ENCODE measurements at places on chromosomes 6 and 20. TPM values are rescaled to one million over a fixed set of nuclear protein-coding genes. Genes with fewer than 3 reads are reported as not detected.

GRCh38 chr6:142874676-142875075 lies 70.3 kb downstream of the HIVEP2 start:
- H3K4me3 ChIP-seq, result no peak overlapping the region
- no peak for DNase-seq
- peak overlapping the region; percentile 75 for H3K27ac ChIP-seq
- no peaks in the 10 kb centered on the region for H3K27me3 ChIP-seq

DNA sequence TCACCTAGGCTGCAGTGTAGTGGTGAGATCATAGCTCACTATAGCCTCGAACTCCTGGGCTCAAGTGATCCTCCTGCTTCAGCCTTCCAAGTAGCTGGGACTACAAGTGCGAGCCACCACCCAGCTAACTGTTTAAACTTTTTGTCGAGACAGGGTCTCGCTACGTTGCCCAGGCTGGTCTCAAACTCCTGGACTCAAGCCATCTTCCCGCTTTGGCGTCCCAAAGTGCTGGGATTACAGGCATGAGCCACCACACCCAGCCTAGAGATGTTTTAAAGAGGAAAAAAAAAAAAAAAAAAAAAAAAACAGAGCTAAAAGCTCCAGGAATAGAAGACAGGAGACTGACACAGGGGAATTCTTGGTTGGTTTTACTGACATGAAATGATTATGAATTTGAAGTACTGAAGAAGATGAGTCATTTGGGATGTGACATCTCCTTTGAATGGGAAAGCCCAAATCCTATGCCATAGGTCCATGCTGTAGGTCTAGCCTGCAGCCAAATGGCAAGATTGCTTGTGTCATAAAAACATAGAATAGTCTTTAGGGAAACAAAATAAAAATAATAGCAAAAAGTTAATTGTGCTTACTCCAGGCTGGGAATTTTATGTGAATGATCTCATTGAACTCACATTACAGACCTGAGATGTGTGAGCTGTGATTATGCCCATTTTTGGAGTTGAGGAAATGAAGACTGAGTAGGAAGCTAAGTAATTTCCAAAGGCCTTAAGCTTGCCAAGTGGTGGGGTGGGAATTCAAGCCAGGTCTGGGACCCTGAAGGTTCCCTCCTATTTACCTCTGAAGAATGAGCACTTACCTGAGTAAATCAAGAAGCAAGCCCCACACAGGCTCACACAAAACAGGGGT lies 24.3 kb upstream of the NHSL1 start:
- H3K4me3 ChIP-seq, result no peak overlapping the region
- no peak for DNase-seq
- peaks cover 8% of the 10 kb centered on the region for H3K4me1 ChIP-seq
- no peak overlapping the region for H3K27ac ChIP-seq
- H3K27me3 ChIP-seq, result peaks cover 10% of the 10 kb centered on the region

PSMF1 gene
- total RNA-seq, result 168 TPM

CST2 gene
- not detected for total RNA-seq

DNA sequence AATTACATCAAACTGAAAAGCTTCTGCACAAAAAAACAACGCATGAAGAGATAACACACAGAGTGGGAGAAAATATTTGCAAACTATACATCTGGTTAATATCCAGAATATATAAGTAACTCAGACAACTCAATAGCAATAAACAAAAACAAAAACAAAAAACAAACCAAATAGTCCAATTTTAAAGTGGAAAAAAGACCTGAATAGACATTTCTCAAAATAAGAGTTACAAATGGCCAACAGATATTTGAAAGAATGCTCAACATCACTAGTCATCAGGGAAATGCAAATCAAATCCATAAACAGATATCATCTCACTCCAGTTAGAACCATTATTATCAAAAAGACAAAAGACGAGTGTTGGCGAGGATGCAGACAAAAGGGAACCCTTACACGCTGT lies 28.8 kb upstream of the TOP1 start:
- H3K4me3 ChIP-seq, result no peak overlapping the region
- DNase-seq, result no peak
- no peaks in the 10 kb centered on the region for H3K27me3 ChIP-seq
- peaks cover 27% of the 10 kb centered on the region for H3K4me1 ChIP-seq
- H3K27ac ChIP-seq, result no peak overlapping the region
- no peaks in the 10 kb centered on the region for H3K36me3 ChIP-seq

BPIFA1 gene
- not detected for total RNA-seq

OGFR gene
- 44.9 TPM for total RNA-seq

DNA sequence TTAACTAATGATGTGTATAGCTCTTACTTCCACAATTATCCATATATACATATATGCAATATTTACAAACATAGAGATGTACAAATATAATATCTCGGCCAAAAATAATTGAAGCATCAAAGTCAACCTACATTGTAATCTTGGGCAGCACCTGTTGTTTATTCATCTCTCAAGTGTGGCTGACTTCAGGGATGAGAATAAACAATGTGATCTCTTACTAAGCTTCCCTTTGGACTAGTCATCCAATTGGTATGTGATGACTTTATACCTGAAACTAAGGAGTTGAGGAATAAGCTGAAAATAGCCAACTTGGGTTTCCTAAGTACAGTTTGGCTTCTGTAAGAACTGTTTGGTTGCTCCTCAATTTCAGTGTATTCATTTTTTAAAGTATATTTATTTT lies 256.6 kb downstream of the KHDC1L start:
- H3K27ac ChIP-seq, result no peak overlapping the region
- no peaks in the 10 kb centered on the region for H3K36me3 ChIP-seq
- H3K27me3 ChIP-seq, result no peaks in the 10 kb centered on the region
- DNase-seq, result no peak

- peaks cover 2% of the 10 kb centered on the region for H3K36me3 ChIP-seq
- no peak overlapping the region for H3K4me3 ChIP-seq
- no peak for DNase-seq
- H3K27me3 ChIP-seq, result no peaks in the 10 kb centered on the region
- no peaks in the 10 kb centered on the region for H3K4me1 ChIP-seq
These were observed 148.3 kb downstream of the HACE1 start for GRCh38 chr6:104711371-104711770.

GRCh38 chr20:61525781-61526431 lies 273.8 kb downstream of the CDH4 start:
- no peaks in the 10 kb centered on the region for H3K36me3 ChIP-seq
- no peak overlapping the region for H3K27ac ChIP-seq
- H3K4me3 ChIP-seq, result no peak overlapping the region
- no peak for DNase-seq
- H3K4me1 ChIP-seq, result no peaks in the 10 kb centered on the region
- H3K27me3 ChIP-seq, result no peaks in the 10 kb centered on the region

DNA sequence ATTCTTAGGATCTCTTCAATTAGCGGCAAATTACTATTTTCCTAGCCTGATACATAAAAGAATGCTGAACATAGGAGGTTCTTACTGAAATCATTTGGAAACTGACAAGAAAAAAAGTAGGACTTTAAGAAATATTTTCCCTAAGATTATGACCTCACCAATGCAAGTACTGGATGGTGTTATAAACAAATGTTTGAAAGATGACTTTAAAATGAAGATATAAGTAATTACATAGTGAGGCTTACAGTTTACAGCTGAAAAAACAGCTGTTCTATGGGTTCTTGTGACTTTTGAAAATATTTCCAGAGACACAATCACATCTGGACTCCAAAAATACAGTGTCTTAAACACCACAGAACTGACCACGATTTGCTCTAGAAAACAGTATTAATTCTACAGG lies 64.9 kb downstream of the ADAT2 start:
- H3K4me1 ChIP-seq, result no peaks in the 10 kb centered on the region
- no peaks in the 10 kb centered on the region for H3K36me3 ChIP-seq
- no peak overlapping the region for H3K27ac ChIP-seq
- DNase-seq, result no peak
- no peak overlapping the region for H3K4me3 ChIP-seq

DNA sequence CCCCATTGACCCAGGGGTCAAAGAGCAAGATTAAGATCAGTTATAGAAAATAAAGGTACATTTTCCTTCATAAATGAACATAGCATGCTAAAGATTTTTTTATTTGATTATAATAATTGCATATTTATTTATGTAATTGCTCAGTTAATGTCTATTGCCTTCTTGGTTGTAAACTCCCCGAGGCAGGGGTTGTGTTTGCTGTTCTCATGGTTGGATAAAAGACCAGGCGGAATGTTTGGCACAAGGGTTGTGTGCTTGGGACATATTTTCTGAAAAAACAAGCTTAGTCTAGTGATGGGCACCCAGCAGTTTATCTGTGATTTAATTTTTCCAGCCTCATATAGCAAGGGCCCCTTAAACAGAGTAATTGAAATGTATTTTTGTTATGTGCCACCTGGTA lies 47.5 kb upstream of the ZFP64 start:
- DNase-seq, result no peak
- H3K4me1 ChIP-seq, result no peaks in the 10 kb centered on the region
- H3K36me3 ChIP-seq, result no peaks in the 10 kb centered on the region
- H3K27me3 ChIP-seq, result no peaks in the 10 kb centered on the region
- no peak overlapping the region for H3K4me3 ChIP-seq

- H3K4me3 ChIP-seq, result peak within 1 kb of the TSS; percentile 92
- DNase-seq, result peak; percentile 4
- peak within 1 kb of the TSS; percentile 44 for H3K27ac ChIP-seq
- H3K36me3 ChIP-seq, result no peaks in the 10 kb centered on the region
- H3K4me1 ChIP-seq, result peaks cover 11% of the 10 kb centered on the region
These were observed at the start of gene KIF13A for GRCh38 chr6:17987447-17987696. TSS of gene KIF13A (minus strand) at chr6:17987635. CDS start at chr6:17987463, 172 bp downstream.

POU3F2 gene
- not detected for total RNA-seq

DNA sequence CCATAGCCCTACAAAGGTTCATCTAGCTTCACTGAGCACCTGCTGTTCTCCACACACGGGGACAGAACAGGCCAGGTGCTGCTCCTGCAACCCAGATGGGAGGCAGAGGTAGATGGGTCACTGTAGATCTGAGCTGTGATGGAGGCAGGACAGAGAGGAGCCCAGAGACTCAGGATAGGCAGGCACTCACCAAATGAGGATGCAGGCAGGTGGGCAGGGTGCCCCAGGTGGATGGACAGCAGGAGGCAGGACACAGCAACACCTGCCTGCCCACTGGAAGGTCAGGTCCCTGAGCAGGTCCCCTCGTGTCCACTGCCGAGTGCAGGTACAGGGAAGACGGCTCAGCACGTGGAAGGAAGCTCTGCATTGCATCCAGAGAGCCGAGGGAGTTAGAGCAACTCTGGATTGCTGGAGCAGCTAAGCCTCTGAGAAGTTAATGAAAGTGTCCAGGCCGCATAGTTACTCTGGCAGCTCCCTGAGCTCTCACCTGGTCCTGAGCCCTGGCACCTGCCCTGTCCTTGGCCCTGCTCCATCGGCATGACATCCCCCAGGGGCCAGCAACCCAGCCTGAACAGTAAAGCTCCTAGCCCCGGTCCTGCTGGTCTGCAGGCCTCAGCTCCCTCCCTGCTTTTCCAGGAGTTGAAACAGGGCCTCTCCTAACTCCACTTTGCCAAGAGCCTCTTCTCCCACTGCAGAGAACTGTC lies 4.9 kb upstream of the YTHDF1 start:
- H3K4me1 ChIP-seq, result peaks cover 9% of the 10 kb centered on the region
- no peak for DNase-seq
- H3K27me3 ChIP-seq, result peaks cover 8% of the 10 kb centered on the region

PXDC1 gene
- total RNA-seq, result 7.2 TPM

DNA sequence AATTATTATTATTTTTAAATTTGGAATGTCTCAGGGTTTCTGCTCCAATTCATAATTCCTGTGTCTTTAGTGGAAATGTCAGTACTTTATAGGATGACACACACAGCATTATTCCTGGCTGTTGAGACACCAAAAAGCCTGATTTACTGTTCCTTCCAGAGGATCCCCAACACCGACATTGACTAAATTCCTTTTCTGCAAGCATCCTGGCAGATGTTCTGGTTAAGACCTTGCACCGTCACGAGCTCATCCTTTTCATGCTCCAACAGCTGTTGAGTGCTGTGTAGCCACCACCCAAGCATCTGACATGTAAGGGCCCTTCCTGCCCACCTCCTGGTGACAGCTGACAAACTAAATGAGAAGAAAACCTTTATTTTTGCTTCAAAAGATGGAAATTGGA lies 284.3 kb upstream of the SULF2 start:
- H3K27me3 ChIP-seq, result peaks cover 6% of the 10 kb centered on the region
- no peak for DNase-seq
- no peak overlapping the region for H3K27ac ChIP-seq
- no peak overlapping the region for H3K4me3 ChIP-seq
- H3K36me3 ChIP-seq, result peaks cover 2% of the 10 kb centered on the region

DNA sequence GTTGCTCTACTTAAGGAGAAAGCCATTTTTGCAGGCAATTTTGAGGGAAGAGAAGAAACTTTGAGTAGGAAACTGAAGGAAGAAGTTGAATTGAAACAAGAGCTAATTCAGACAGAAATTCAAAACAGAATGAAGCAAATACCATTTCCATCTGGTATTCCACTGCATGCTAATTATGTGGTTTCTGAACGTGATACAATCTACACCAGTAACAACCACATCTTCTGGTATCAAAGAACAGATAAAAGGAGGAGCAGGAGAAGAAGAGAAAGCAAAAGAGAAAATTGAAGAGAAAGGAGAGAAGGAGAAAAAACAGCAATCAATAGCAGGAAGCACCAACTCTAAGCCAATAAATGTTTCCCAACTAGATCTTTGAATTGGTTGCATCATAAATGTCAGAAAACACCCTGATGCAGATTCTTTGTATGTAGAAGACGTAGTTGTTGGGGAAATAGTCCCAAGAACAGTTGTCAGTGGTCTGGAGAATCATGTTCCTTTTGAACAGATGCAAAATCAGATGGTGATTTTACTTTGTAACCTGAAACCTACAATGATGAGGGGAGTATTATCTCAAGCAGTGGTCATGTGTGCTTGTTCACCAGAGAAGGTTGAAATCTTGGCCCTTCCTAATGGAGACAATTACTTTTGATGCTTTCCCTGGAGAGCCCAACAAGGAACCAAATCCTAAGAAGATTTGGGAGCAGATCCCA lies 132.4 kb downstream of the MACROD2 start:
- H3K27me3 ChIP-seq, result no peaks in the 10 kb centered on the region
- no peaks in the 10 kb centered on the region for H3K4me1 ChIP-seq
- H3K36me3 ChIP-seq, result peaks cover 2% of the 10 kb centered on the region

GRCh38 chr6:160455541-160456213 lies 107.5 kb downstream of the SLC22A3 start:
- no peaks in the 10 kb centered on the region for H3K36me3 ChIP-seq
- peak; percentile 54 for DNase-seq
- H3K4me3 ChIP-seq, result no peak overlapping the region
- H3K27me3 ChIP-seq, result peaks cover 32% of the 10 kb centered on the region

DNA sequence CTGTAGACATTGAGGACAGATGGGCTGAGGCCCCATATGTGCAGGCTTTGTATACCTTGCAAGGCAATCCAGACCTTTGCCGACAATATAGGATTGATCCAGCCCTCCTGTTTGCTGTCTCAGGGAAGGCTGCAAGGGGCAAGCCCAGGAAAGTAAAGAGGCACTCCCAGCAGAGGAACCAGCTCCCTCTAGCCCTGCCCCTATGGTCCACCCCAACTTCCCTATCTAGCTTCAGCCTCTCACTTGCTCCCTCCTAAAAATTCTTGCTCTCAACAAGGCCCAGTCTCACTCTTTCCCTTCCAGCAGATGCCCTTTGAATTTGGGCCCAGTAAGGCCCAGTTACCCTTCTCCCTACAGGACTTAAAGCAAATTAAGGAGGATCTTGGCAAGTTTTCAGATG lies 92.6 kb downstream of the JARID2 start:
- H3K4me3 ChIP-seq, result no peak overlapping the region
- H3K27ac ChIP-seq, result no peak overlapping the region
- H3K36me3 ChIP-seq, result peaks cover 2% of the 10 kb centered on the region
- H3K27me3 ChIP-seq, result no peaks in the 10 kb centered on the region

- DNase-seq, result no peak
- no peak overlapping the region for H3K4me3 ChIP-seq
- no peaks in the 10 kb centered on the region for H3K4me1 ChIP-seq
- H3K27ac ChIP-seq, result no peak overlapping the region
- H3K27me3 ChIP-seq, result no peaks in the 10 kb centered on the region
- H3K36me3 ChIP-seq, result no peaks in the 10 kb centered on the region
These were observed 532.0 kb downstream of the BCKDHB start for GRCh38 chr6:80638213-80639055.

ARID1B gene
- total RNA-seq, result 71.6 TPM

PRRT1 gene
- total RNA-seq, result 0.83 TPM

BPIFB4 gene
- total RNA-seq, result not detected

Data from activated T-cell treated with anti-CD3 and anti-CD28 coated beads, Interleukin-2, amount 50 U/mL, for 72 hours (primary cell).